Upper lobe of right lung (tissue), 1 donor: ENCODE measurements at places on chromosomes 5 and 9.

GRCh38 chr9:111037708-111038330 is 451 bp downstream of the LPAR1 start:
- peak; percentile 76 for DNase-seq

DNA sequence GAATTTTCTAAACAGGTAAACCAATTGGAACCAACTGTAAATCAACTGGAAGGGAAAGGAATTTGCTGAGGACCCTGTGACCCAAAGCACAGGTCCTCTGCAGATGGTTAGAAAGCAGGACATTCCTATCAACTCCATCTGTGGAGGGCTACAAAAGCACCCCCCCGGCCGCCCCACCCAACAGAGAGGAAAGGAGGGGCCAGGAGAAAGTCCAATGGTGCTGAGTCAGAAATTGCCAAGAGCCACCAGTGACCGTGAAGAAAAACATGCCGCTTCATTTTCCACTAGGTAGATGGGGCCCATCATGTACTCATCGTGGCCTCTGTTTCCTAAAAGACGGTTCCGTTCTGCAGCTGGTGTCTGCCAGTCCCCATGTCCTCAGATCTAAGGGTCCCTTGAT is 66.3 kb downstream of the RAPGEF1 start:
- no peak for DNase-seq

DNA sequence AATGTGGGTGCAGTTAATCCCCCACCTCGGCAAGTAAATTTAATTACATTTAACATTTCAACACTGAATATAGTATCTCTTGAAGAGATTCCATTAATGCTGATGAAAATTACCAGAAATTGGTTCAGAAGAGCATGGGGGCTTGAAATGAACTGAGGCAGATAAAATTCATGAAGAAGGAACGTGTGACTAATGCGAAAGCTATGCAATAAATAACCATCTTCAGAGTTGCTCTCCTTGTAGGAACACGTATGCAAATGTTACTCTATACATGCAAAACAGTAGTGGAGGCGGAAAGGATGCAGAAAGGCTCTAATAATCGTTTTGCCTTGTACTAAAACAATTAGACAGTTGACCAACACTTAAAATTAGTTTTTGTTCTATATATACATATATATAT is 320.2 kb downstream of the CTNND2 start:
- DNase-seq, result no peak

DNA sequence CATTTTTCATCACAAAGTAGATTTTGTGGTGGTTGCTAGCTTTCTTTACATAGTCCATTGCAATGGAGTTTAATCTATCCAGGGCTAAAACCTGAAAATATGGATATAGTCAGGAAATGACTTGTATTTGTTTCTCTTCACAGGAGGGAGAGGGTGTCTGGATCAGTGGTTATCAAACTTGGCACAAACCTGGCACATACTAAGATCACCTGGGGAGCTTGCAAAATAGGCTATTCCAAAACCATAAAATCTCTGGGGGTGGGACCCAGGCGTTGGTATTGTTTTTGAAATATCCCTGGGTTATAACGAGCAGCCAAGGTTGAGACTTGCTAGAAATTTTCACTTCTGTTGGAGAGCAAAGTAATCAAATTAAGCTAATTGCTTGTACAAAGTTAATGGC is 179.9 kb downstream of the PCSK1 start:
- no peak for DNase-seq

GRCh38 chr5:153672347-153673090 is 182.0 kb downstream of the GRIA1 start:
- no peak for DNase-seq

DNA sequence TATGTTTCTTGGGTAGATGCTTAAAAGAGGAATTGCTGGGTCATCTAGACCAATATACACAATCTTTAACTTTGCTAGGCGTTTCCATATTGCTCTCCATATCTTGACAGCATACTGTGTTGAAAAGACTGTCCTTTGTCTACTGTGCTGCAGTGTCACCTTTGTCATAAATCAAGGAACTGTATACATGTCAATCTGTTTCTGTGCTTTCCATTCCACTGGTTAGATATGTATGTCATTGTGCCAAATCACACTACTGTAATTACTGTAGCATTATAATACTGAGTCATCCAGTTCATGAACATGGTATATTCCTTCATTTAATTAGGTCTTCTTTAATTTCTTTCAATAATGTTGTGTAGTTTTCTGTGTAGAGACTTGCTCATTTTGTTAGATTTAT is 149.7 kb upstream of the RASGRF2 start:
- DNase-seq, result no peak

GRCh38 chr5:96873449-96873848 is 2.9 kb upstream of the ERAP2 start:
- no peak for DNase-seq

- DNase-seq, result no peak
Measured at GRCh38 chr5:125411071-125411743, 664.8 kb upstream of the ZNF608 start.

GRCh38 chr5:66897356-66897755 is 299.2 kb downstream of the CD180 start:
- DNase-seq, result no peak

DNA sequence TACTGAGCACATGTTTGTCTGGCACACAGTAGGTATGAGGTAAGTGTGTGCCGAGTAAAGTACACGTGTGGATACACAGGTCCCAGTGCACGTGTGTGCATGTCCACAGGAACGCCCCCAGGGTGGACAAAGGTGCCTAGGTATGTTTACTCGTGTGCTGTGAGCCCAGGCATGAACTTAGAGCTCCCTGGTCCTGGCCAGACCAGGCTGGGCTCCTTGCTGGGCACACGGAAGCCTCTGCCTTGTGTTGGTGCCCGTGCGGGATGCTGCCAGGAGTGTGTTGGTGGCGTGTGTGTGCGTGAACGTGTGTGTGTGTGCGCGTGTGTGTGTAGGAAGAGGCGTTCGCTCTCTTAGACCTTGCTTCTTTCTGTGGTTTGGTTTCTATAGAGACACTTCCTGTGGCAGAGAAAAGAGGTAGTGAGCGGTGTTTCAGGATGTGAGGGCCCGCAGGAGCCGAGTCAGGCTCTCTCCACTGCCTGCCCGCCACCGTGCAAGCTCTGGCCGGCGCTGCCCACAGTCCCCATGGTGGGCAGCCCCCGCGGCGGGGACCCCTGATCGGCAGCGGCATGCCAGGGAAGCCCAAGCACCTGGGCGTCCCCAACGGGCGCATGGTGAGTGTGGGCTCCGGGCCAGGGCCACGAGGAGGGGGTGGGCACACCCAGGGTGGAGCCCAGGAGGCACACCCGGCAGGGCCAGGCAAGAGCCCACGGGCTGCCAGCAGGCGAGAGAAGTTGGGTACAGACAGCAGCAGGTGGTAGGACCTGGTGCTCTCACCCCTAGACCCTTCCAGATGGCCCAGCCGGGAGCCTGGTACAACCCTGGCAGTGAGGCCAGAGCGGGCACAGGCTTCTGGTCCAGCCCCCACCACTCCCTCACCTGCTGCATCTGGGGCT is at the start of gene RGS14:
RGS14 (plus strand) TSS at position 466 of the 893 bp plus-strand sequence; CDS start at position 567, 101 bp downstream.
- no peak for DNase-seq

GRCh38 chr9:121359351-121360294 is 10.4 kb downstream of the STOM start:
- no peak for DNase-seq

DNA sequence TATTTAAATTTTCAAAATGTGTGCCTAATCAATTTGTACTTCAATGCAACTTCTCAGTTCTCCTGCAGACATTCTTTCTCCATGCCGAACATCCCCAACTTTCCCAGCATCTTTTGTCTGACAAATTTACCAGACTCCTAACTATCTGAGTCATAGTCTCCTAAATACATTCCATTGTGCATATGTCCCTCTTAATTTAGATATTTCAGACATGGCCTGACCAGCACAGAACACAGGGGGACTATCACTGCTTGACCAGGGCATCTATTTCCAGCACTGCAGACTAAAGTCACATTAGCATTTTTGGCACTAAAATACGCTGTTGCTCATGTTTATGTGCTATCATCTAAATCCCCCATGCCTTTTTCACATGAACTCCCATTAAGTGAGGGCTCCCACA is 71.9 kb downstream of the ITGA1 start:
- no peak for DNase-seq

DNA sequence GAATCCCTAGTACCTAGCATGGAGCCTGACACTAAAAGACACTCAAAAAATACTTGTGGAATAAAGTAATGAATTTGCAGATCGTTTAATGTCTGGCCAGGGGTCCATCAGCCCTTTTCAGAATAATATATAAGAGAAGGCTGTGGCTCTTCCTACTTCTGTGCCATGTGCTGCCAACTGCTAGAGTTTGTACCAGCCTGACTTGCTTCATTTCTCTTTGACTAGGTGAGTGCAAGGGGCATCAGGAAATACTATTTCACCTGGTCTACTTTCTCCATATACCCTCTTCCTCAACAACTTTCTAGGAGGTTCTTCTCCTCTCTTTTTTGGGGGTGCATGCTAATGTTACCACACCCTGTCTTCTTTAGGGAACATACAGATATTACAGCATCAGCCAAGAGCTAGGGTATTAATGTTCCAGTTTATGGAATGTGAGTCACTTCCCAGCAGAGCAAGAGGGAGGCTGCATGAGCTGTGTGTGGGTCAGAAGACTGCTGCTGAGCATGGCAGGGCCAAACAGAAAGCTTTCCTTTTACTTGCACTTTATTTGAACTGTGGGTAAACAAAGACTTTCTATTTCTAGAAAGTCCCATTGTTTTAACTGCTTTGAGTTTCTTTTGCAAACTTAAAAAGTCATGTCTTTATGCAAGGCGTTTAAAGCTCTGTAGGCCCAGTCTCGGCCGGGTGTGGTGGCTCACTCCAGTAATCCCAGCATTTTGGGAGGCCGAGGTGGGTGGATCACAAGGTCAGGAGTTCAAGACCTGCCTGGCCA is 158.9 kb downstream of the ADAMTSL1 start:
- DNase-seq, result no peak

- DNase-seq, result no peak
Measured at GRCh38 chr9:14529629-14530028, 163.6 kb downstream of the ZDHHC21 start.

DNA sequence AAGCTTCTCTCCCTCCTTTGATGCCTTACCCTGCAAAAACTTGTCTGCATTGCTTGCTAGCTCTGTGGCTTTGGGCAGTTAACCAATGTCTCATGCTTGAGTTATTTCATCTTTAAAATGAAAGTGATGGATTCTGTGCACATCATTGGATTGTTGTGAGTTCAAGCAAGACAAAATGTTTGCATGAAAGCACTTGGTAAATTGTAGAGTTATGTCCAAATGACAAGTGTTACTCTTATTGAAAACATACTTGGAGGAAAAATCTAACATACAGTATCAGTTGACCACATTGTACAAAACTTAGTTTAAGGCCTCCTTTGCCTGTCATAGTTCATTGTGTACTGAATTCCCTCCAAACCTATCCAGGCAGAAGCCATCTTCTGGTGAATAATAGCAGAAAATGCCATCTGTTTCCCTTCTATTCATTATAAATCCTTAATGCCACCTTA is 30.0 kb downstream of the TGFBR1 start:
- DNase-seq, result no peak

GRCh38 chr5:140372971-140373487 is 13.0 kb downstream of the SLC4A9 start:
- DNase-seq, result peak; percentile 76

DNA sequence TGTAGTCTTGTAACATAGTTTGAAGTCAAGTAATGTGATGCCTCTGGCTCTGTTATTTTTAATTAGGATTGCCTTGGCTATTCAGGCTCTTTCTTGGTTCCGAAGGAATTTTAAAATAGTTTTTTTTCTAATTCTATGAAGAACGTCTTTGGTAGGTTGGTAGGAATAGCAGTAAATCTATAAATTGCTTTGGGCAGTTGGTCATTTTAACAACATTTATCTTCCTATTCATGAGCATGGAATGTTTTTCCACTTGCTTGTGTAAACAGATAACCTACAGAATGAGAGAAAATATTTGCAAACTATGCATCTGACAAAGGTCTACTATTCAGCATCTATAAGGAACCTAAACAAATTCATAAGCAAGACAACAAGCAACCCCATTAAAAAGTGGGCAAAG is 173.2 kb upstream of the TRPC7 start:
- DNase-seq, result no peak

DNA sequence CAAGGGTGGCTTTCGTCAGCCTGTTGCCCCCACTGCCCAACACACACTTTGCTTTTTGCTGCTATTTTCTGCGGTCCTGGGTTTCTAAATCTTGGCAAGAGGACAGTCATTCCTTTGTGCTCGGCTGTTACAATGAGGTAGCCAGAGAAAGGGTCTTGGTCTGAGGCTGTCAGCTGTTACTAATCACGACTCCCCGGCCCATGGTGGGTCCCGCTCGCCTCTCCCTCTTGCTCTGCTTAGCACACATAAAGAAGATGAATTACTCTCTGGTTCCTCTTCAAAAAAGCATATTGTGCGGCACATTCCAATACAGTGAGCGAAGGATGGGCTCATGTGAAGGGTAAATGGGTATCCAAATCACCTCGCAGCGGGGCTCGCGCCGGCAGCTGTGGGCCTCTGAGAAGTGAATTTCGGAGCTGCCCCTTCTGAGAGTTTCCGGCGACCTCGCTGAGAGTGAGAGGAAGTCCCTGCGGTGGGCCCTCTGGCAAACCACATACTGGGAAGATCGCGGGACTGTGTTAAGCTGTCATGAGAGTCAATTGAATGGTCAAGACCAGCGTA is 56.0 kb downstream of the SLC1A3 start:
- DNase-seq, result no peak

DNA sequence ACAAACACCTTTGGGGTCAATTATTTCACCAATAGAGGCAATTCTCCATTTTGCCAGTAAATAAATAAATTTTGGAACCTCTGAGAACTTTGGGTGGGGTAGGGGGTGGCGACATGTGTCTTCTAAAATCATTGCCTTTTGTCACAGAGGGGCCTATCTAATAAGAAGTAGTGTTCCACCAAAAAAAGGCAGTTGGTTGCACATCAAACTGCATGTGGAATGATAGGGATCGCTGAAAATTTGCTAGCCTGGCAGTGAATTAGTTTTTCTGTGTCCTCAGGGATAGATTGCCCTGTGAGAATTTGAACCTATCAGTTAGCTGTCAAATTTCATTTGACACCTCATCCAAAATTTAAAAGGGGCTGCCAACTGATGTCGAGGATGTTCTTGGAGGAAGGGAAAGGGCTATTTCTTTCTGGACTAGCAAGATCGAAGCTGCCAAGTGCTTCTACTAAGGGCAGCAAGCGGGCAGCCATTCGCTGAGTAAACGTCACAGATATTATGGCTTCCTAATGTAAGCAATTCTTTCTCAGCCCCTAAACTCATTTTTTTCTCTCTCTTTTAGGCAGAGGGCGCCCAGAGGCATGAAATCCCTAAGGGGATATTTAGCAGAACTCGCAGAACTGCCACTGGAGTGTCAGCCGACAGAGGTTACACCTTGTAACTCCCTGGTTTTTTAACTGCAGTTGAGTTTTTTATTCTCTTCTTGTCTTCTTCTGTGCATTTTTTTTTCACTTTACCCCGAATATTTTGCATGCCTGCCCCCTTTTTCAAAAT is 2208.1 kb upstream of the WWC1 start:
- no peak for DNase-seq

- DNase-seq, result no peak
Measured at GRCh38 chr9:127308652-127309434, 44.3 kb downstream of the GARNL3 start.
